ENCODE measurements at places on chromosomes 1 and 21.

- DNase-seq, result no peak
Measured at GRCh38 chr1:96524100-96524499, 197.5 kb upstream of the PTBP2 start.

- DNase-seq, result no peak
Measured at GRCh38 chr1:35845766-35846165, 37.2 kb upstream of the AGO1 start.

DNA sequence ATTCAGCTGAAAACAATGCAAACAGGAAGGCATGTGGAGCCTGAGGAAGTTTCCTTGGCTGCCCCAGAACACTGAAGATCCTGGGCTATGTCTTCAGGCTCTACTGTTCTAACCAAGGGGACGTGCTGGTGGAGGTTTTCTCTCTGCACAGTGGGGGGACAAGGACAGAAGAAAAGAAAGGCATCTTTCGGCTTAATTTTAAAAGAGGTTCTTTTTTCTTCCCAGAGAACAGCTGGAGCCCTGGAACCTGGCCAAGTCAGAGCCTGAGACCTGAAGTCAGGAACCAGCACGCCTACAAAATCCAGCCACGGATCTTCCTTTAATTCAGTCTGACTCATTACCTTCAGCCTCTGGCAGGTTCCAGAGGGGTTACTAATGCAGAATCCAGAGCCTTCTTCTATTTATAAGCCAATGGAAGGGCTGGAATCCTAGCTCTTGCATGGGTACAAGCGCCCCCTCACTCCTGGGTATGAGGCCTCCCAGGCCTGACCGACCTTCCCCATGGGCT lies 19.8 kb downstream of the CTNNBIP1 start:
- DNase-seq, result peak; percentile 95

DNA sequence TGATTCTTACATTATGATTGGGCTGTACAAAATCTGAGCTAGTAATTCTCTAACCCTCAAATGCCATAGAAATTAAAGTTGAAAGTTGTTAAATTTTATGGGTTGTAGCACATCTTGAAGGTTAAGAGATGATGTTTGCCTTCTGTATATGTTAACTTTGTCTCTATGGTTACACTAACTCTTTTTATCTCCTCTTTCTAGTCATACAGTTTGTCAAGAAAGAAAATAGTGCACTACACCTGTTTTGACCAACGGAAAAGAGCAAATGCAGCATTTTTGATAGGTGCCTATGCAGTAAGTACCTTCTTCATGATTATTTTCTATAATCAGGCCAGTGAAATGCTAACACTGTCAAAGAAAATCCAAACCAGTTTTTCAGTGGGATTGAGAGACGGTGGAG lies 38.2 kb downstream of the CDC14A start:
- no peak for DNase-seq

GRCh38 chr1:150233359-150234308 lies 2.3 kb downstream of the ANP32E start:
- DNase-seq, result no peak

DNA sequence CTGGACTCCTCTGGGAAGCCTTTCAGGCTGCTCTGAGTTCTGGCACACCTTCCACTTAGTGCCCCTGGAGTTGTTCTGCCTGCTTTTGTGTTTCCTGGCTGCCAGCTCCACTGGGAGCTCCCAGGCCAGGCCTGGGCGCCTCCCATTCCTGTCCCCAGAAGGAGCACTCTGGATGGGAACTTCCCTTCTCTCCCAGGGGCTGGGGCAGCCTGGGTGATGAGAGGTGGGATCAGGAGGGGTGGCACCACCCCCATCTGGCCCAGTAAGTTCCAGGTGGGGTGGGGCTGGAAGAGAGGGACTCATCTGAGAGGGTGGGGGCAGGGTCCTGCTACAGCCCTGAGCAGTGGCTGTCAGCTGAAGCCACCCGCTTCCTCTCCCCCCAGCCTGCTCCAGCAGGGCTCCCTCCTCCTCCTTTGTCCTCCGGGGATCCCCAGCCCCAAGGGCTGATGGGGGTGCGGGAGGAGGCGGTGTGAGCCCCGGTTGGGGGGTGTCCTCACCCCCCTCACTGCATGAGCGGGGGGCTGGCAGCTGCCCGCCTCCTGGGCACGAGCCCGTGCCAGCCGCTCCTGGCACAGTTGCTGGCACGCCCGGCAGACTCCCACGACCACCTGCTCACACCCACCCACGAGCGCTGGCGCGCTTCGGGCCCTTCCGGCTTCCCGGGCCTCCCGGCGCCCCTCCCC lies 4.7 kb downstream of the FOXO6 start:
- no peak for DNase-seq

DNA sequence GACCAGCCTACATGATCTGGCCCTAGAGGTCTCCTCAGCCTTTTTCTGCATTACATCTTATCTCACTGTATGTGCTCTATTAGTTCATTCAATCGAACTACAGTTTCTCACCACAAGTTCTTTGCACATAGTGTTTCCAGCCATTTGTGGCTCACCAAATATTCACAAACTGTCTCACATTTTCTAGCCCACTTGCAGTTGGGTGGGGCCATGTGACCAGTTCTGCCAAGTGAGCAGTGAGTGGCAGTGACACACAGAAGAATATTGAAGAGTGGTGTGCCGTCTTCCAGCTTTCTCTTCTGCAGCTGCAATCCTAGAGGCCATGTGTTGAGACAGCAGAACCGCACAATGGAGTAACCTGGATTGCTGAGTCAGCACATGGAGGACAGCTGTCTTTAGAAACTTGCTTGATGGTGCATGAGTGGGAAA lies 103.2 kb upstream of the ZNF644 start:
- peak; percentile 2 for DNase-seq

DNA sequence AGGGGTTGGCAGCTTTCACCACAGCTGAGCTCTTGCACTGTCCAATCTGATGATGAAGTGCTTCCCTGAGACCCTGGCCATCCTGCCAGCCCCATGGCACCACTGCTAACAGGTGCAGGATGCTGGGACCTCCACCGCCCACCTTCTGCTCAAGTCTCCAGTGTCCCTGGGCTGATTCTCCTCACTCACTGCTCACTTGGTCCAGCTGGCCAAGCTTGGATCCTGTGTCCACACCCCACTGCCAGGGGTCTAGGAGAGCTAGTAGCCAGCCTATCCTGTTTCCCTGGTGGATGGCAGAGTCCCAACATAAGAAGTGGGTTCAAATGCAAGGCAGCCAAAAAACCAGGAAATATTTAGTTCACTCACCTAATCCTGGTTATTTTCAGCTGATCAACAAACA lies 217.2 kb upstream of the IRF2BP2 start:
- DNase-seq, result no peak

DNA sequence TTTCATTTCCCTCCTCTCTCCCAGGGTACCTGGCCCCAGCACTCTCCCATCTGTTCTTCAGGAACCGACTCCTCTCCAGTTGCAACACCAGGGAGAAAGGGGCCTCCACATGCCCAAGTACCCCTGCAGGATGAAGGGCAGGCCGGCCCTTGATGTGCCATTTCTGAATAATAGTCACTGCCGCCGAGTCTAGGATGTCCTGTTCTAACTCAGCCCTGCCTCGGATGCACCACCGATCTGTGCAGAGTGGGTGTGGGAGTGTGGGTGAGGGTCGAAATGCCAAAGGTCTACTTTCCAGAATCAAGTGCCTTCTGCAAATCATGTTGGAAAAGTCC lies 25.4 kb upstream of the SPSB1 start:
- no peak for DNase-seq

GRCh38 chr1:116382321-116382720 lies 9.3 kb downstream of the ATP1A1 start:
- DNase-seq, result peak; percentile 18

GRCh38 chr1:118842452-118843201 lies 145.5 kb downstream of the TBX15 start:
- DNase-seq, result no peak

DNA sequence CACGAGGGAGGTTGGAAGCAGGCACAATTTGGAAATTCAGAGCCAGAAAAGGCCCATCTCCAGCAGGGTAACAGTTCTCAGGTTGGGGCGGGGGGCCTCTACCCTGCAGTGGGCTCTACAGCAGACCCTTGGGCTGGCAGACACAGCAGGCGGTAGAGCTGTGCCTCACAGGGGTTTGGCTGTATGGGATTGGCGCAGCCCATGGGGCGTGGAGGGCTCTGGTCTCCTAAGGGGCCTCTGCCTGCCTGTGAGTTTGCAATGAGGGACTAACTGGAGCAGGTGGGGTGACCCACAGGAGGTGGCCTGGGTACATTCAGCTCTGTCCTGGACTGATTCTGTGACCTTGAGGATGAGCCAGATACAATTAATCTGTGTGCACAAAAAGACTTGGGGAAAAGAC lies 124.1 kb downstream of the CAMTA1 start:
- no peak for DNase-seq

DNA sequence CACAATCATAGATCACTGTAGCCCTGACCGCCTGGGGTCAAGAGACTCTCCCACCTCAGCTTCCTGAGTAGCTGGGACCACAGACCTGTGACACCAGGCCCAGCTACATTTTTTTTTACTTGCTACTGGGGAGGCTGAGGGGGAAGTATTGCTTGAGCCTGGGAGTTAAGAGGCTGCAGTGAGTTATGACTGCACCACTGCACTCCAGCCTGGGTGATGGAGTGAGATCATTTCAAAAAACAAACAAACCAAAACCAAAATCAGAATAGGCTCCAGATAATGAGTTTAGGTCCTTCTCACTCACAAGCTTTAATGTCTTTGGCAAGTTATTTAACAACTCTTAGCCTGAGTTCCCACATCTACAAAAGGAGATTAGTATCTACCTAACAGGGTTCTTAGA lies 22.8 kb downstream of the WDR26 start:
- peak; percentile 65 for DNase-seq

- DNase-seq, result no peak
Measured at GRCh38 chr1:78224861-78225552, 179.2 kb downstream of the GIPC2 start.

DNA sequence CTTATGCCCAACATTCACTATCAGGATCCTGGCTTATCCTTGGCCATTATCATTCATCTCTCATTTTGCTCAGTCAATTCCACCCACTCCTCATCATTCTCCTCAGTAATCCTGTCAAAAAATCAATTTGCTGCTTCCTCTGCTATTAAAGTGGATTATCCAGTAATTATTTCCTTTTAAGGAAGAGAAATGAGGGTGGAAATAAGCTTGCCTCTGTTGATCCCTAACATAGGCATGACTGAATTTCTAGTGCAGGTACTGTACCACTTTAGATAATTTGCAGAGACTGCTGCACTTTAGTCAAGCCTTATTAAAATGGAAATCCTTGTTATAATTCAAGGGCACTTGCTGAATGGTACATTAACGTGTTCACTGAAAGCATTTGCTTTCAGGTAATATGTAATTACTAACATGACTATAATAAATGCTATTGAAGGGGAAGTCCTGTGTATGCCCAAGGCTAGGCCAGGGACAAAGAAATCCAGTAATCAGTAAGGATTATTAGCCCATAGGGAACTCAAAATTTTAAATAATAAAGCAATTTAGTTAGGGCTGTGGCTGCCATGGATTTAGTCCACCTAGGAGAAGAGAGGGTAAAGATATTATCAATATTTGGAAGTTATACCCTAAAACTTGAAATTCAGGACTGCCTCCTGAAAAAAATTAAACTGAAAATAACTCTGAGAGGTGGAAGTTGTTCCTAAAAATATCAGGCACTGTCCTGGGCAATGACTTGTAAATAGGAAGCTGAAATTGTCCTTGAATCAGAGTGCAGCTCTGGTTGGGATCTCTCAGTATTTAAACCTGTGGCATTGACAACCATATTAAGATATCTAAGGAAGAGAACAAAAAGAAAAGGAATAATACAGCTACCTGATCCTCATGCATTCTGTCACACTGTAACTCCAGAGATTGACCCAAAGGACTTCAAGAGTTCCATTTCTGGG lies 43.4 kb downstream of the RGS2 start:
- no peak for DNase-seq

DNA sequence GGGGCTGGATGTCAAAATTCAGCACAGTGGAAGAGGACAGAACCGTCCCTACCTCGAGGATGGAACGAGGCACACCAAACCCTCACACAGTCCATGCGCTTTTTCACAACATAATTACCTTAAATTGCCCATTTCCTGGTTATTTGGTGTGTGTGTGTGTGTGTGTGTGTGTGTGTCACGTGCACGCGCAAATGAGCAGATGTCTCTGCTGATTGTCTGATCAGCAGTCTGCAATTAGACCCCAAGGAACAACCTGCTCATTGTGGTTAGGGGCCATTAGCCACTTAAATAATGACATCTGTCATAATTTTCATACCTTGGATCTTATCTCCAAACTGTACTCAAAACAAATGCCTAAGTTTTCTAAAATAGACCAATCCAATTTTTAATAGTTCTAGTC lies 23.2 kb downstream of the AVPR1B start:
- DNase-seq, result no peak

DNA sequence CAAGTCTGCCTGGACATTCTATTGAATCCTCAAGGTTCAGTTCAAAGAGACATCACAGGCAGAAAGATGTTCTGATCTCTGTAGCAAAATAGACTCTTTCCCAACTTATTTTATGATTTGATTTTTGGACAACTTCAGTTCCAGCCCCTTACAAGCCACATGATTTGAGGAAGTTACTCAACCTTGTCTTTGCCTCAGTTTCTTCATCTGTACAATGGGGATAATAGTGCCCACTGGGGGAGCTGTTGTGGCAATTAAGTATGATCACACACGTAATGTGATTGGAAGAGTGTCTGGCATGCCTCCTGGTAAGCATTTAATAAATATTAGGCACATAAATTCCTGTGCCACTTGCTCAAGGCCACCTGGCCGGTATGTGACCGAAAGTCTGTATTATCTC lies 130.6 kb downstream of the DAB1 start:
- DNase-seq, result no peak

DNA sequence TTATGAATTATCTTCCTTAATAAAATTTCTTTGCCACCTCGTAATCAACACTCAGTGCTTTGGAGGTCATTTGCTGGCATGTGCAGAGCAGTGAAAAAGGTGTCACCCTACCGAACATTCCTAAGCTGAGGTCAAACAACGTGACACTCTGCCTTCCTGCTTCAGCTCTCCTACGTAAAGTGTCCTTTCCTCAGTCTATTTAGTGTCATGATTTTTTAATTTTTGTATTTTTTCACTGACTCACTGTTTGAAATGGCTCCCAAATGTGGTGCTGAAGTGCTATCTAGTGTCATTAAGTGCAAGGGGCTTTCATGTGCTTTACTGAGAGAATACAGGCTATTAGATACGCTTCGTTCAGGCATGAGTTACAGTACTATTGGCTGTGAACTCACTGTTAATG lies 37.0 kb upstream of the ITPKB start:
- DNase-seq, result no peak

- peak; percentile 89 for DNase-seq
Measured at GRCh38 chr1:106278716-106279115, 777.8 kb upstream of the PRMT6 start.

DNA sequence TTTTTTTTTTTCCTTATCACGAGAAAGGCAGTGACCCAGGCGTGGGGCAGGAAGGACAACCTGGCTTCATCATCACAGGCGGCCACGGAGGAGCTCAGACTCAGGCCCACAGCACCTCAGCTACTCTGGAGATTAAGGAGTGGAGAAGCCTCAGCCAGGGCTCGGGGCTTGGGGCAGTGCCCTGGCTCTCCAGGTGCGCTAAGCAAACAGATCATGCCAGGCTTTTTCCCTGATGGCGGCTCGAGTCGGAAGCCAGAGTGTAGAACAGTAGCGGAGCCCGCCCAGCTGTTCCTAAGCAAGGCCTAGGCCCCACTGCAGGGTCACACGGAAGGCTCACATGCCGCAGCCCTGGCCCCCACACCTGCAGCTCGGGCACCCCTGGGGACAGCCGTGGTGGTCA lies 70.7 kb downstream of the AGPAT3 start:
- no peak for DNase-seq

- peak; percentile 60 for DNase-seq
Measured at GRCh38 chr21:35377505-35378090, 328.5 kb upstream of the RUNX1 start.

Data from fibroblast of skin of right biceps (primary cell).